Dorsolateral prefrontal cortex (tissue), 122 donors: ENCODE measurements at places on chromosomes 5 and 9.

DNA sequence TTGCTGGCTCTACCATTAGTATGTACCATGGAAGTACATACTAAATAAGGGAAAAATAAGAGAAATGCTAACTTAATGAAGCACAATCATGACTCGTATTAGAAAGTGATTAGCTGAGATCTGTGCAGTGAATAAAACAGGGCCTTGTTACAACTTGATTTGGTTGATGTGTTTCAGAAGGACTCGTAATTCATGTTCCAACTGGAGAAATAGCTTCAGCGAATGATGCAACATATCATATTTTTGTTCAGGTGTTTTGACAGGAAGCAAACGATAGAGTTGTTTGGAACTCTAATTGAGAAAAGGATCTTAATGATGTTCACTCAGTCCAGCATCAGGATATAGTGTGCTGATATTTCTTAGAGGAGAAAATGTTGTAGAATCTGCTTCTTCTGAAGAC, 474.6 kb upstream of the WWC1 start:
- DNase-seq: no peak

- no peak for DNase-seq
Observed at GRCh38 chr9:105608721-105609598, 51.0 kb downstream of the FKTN start.

- DNase-seq: no peak
Observed at GRCh38 chr5:32733590-32734340, 22.6 kb downstream of the NPR3 start.

DNA sequence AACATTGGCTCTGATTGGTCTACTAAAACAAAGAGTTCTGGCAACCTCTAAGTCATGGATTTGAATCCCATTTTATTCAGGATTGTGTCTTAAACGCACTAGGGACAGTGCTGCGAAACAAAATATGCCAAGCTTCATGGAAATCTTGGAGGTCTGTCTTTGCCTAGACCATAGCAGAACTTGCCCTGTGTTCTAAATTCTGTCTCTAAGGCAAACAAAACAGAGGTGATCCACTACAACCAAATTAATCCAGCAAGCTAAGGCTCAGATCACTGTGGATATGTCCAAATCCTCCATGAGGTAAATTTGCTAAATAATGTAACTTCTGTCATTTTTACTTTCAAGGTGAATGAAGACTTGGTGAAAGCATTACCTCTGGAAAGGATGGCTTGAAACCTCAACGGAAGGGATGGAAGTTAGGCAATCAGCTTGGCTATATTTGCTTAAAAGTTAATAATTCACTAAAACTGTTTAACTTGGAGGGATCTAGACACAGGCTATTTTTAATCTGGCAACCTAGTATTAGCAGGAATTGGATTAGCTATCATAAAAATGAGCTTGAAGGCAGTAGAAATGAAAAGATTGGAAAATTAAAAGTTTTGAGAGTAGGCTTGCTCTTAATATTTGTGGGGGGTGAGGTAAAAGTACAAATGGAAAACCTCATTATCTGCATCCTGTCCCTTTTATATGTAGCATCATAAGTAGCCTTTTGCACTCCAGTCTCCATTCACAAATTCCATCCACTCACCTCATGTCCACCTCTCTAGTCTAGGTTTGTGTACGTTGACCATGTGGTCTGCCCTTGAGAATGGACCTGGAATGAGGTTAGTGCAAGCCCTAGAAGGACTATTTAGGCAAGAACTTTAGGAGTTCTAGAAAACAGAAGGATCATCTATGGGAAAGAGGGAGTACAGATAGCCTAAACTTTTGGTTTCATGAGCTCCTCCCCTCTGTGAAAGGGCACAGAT, 176.2 kb downstream of the SMC2 start:
- no peak for DNase-seq

- peak; percentile 76 for DNase-seq
Observed at GRCh38 chr5:116361171-116361967, 213.3 kb downstream of the SEMA6A start.

DNA sequence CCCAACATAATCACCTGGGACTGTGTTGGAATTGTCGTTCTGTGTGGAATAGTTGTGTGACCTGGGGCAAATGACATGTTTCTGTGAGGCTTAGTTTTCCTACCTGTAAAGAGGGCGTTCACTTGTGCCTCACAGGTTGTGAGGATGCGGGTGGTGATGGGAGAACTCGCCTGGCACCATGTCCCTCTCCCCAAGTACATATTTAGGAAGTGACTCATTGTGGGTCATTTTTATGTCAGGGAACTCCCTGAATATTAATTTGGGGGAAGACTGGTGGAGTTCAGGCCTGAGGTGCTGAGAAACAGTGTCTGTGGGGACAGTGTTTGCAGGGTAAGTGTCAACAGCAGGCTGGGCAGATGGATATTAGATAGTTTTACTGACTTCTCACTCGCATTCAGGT, 144.7 kb downstream of the KDM4C start:
- DNase-seq: no peak

DNA sequence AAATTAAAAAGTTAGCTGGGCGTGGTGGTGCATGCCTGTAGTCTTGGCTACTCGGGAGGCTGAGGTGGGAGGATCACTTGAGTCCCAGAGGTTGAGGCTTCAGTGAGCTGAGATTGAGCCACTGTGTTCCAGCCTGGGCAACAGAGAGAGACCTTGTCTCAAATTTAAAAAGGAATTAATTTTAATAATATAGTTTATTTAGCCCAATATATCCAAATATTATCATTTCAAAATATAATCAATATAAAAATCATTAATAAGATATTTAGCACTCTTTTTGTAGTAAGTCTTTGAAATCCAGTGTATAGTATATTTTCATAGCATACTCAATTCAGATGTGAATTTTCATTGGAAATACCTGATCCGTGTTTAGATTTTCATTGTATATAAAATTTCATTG, 43.2 kb upstream of the ORM1 start:
- no peak for DNase-seq

DNA sequence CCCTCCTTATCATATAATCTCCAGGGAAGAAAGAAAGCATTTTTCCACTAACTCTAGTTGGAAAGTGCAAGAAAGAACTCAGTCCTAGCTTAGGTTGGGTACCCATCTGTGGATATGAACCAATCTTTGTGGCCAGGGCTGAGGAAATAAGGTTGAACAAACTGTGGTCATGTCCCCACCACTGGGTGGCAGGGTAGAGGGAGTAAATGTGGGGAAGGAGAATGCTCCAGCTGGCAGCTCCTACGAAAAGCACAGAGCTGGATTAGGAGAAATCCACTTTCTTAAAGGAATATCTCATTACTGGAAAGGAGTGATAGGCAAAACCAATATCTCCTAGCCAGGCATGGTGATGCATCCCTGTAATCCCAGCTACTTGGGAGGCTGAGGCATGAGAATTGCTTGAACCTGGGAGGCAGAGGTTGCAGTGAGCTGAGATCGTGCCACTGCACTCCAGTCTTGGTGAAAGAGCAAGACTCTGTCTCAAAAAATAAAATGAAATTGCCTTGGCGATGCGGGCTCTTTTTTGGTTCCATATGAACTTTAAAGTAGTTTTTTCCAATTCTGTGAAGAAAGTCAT, 175.1 kb downstream of the CCDC192 start:
- DNase-seq: no peak

- DNase-seq: no peak
Observed at GRCh38 chr5:42526179-42526578, 102.9 kb downstream of the GHR start.

DNA sequence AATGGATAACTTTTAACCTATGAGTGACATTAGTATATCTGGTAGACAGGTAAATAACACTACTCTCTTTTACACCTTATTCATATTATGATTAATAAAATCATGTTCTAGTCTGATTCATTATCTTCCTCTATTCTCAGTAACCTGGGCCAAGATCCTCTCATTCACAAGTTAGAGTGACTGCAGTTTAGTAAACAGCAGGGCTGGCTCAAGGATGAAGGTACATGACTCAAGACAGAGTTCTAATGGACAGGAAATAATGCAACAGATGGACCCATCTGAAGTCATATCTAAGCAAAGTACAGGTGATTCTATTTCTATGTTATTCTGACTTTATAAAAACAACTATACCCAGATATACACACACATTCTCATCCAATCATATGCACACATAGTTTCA, 582.5 kb upstream of the CDH18 start:
- DNase-seq: no peak

DNA sequence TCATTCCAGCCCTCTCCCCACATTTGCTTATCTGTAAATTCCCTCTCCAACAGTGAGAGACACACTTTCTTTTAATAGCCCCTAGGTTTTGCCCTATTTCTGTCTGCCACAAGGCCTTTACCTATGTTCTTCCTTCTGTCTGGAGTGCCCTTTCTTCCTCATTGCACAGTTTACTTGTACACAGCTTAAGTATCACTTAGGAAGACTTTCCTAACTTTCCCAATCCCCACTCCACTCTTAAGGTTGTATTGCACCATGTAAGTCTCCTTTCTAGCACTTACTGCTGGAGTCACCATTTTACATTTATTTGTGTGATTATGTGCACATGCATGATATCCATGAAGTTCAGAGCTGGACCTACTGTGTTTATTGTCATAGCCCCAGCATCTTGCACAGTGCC, 10.8 kb upstream of the CKMT2 start:
- no peak for DNase-seq

DNA sequence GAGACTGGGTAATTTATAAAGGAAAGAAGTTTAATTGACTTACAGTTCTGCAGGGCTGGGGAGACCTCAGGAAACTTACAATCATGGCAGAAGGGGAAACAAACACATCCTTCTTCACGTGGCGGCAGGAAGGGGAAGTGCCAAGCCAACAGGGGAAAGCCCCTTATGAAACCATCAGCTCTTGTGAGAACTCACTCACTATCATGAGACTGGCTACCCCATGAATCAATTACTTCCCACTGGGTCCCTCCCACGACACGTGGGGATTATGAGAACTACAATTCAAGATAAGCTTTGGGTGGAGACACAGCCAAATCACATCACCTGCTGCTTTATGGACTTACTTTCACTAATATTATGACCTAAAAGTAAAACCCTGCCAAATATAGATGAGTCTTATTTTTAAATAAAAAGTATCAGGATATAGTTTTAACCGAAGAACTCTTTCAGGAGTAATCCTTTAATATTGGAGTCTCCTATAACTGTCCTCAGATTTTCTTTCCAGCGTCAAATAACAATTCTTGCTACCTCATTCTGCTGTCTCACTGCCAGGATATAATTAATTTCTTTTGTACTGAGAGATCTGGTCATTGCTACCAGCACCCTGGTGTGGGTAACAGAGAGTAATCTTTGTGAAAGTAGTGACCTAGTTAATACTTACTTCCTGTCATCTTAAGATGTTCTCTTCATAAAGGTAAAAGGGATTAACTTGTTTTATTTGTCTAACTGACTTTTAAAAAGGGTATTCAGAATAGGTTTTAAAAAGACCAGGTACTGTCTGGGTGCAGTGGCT, 68.6 kb downstream of the NLN start:
- DNase-seq: no peak

- no peak for DNase-seq
Observed at GRCh38 chr5:117486261-117486660, 911.6 kb upstream of the SEMA6A start.

- no peak for DNase-seq
Observed at GRCh38 chr5:160641405-160641804, 210.6 kb downstream of the ATP10B start.

GRCh38 chr5:149424371-149425315, 45.6 kb upstream of the IL17B start:
- no peak for DNase-seq

GRCh38 chr9:121304707-121305106, 36.7 kb downstream of the GSN start:
- DNase-seq: no peak

DNA sequence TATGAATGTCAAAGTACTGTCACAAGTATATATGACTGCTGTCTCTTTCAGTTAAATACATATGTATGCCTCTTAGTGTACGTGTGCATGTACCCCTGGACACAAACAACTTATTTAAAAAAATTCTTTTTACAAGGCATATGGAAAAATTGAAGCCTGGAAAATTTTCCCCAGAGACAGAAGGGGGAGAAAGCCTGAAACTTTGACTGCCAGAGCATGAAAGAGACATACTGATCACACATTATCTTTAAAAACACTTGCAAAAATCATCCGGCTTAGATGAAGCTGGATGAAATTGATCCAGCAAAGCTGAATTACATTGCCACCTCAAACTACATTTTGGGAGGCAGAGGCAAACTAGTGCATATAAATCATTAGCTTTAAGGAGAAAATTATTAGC, 88.0 kb upstream of the NFIB start:
- no peak for DNase-seq

DNA sequence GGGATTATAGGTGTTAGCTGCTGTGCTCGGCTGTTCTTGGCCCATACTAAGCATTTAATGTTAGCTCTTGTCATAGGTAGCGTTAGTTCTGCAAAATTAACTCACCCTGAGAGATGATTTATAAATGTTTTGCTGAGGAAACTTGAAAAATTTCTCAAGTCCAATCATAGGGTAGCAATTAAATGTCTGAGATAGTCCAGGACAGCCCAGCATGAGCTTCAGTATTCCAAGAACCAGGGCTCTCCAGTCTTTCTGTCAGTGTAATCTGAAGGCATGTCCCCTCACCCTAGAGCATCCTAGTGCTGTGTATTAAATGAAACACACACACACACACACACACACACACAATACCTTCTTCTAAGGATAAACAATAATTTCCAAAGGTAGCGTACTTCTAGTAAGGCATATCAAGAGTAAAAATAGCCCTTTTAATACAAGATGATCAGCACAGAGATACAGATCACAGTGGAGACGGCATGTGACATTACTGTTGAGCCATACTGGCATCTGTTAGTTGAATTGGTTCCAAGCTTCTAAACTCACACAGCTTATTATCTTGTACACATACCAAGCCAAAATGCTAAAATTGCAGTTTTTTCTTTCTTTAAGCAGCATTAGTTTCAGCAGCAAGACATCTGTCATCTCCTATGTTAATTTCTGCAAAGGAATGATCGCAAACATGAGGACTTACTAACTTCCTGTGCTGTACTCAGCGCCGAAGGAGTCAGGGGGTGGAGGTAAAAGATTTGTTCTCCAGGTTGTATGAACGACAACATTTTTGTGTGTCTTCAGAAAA, 46.3 kb upstream of the JMY start:
- no peak for DNase-seq

DNA sequence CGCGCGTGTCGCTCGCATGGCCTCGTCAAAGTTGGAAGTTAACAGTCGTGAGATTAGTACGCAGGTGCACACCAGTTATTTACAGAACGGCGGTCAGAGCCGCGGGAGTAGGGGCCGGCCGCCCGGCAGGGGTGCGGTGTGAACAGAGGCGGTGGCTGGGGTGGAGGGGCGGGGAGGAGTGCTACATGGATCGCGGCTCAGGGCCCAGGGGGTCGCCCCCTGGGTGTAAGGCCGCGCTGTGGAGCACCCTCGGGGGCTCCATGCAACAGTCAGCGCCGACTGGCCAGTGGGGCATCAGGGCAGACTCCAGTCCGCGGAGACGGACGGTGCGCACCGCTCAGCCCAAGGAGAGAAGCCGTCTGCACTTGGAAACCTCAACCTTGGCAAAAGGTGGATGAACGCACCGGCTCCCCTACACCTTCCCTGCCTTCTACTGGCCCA, 60.3 kb downstream of the ZNF354C start:
- DNase-seq: no peak

DNA sequence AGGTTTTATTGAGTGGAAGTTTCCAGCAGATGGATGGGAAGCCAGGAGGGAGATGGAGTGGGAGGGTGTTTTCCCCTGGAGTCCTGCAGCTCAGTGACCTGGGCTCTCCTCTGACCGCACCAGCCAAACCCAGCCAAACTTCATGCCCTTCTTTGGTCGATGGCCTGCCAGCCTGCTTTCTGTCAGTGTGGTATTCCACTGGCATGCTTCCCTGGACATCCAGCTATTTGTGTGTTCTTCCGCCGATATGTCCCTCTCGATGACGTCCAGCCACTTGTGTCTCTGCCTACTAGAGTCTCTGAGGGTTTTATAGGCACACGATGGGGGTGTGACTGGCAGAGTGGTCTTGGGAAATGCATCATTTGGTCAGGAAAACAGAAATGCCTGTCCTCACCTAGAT, 33.8 kb downstream of the GPBP1 start:
- no peak for DNase-seq
